Mucosa of descending colon (tissue), 3 donors: ENCODE measurements at places on chromosomes 1 and 21. TPM values are rescaled to one million over a fixed set of nuclear protein-coding genes. Genes with fewer than 3 reads are reported as not detected.

Gene LRRC71
- total RNA-seq = not detected

Gene NPPB
- not detected for total RNA-seq

Gene CTSS
- total RNA-seq = 577 TPM

Gene C1orf210
- 63.3 TPM for total RNA-seq

Gene DNMT3L
- total RNA-seq = not detected

Gene RPTN
- total RNA-seq = not detected

Gene OR2L2
- 0.19 TPM for total RNA-seq

Gene OXCT2
- total RNA-seq = 3.3 TPM

Gene TCHHL1
- total RNA-seq = not detected
